ENCODE measurements at places on chromosomes 1 and 21. TPM values are rescaled to one million over a fixed set of nuclear protein-coding genes. Genes with fewer than 3 reads are reported as not detected.

Gene PDZK1
- 2.1 TPM for total RNA-seq

Gene BTBD8
- total RNA-seq: 5.1 TPM

Gene LTN1
- 31.0 TPM for total RNA-seq

GRCh38 chr1:7594714-7595295, 176.3 kb upstream of the VAMP3 start:
- DNase-seq: no peak

- DNase-seq: no peak
Observed at GRCh38 chr21:32570456-32570855, 14.9 kb downstream of the TCP10L start.

- DNase-seq: no peak
Observed at GRCh38 chr1:7400566-7400965, 370.5 kb upstream of the VAMP3 start.

GRCh38 chr21:25565272-25566211, 41.7 kb downstream of the MRPL39 start:
- DNase-seq: no peak

DNA sequence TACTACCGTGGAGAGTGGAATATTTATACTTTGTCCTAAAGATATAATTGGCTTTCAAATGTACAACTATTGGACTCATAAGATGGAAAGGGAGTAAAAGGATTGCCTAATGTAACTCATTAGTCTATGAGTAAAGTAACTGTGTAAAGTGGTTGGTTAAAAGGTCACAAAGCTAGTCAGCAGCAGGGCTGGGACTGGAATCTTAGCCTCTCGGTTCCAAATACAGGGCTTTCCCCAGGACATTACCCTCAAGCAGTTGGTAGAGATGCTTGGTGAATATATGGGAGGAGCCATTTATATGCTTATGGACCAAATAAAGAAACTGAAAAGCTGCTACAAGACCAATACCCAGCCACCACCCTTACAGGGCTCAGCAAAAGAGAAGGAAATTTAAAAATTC, 283.7 kb downstream of the HLX start:
- DNase-seq: no peak

GRCh38 chr1:181259026-181259745, 170.7 kb downstream of the IER5 start:
- no peak for DNase-seq
